ENCODE measurements at places on chromosomes 3 and 15.

DNA sequence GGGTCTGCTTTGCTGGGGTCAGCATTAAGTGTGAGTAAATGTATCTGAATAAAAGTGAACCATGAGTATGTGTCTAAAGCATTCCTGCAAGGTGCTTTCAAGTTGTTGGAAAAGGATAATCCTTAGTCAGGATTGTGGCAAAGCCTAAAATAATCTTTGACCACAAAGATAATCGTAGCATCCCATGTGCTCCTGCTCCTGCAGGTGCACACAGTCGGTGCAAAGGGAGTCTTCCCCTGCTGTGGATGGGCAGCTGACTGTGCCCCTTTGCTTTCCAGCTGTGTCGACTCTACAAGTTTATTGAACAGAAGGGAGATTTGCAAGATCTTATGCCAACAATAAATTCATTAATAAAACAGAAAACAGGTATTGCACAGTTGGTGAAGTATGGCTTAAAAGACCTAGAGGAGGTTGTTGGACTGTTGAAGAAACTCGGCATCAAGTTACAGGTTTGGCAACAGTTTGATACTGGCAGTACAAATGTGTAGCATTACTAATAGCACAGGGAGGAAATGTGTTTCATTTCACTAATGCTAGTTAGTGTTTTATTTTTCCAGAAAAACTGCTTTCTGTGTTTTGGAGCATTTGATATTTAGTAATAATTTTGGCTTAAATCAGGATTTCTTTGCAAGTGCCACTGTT lies 22.6 kb downstream of the SRP14 start:
- DNase-seq: peak; percentile 78

GRCh38 chr15:91413142-91413541 lies 313.1 kb downstream of the SV2B start:
- DNase-seq: no peak

GRCh38 chr3:127480196-127480954 lies 110.2 kb downstream of the TPRA1 start:
- no peak for DNase-seq

DNA sequence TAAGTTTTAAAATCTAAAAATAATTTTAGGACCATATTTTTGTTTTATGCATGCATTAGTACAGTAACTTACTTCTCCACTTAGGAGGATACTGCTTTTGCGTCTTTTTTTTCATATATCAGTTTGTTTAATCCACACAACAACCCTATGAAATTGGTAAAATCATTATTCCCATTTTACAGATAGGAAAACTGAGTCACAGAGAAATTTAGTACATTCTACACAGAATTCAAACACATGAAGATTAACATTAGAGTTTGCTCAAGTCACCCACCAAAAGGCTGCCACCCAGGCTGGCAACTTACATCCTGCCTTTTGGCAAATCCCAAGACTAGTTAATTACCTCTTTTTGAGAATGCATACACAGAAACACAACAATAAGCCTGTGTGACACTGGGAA lies 28.7 kb downstream of the TNIK start:
- DNase-seq: no peak

DNA sequence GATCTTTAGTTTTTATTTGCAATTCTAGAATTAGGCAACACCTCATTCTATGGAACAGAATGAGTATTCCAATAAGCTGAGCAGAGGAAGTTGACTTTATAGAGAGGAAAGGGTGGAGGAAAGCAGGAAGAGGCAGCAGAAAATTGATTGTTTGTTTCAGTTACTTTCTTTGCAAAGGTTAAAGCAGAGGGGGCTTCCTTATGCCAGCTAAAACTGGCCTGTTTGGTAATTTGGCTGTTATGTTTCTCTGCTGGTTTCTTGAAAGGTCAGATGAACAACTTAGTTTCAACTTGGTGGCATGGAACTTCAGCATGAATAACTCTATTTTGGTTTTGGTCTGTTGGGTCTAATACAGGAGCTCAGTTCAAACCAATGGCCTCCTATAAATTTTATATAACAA lies 190.9 kb upstream of the IL12A start:
- no peak for DNase-seq

DNA sequence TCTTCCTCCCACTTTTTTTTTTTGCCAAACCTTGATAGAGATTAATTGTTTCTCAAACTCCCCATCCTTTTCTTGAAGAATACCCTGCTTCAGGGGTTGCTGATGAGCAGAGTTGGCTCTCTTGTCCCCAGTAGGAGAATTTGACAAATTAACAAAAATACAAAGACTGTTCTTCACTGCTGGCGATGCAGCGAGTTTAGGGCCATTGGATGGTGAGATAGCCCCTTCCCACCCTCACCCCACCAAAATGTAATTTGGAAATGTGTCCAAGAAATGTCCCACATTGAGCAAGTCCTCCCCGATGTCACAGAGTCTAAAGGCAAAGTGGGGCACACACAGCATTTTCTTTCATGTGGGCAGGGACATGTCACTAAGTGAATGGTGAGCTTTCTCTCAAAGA lies 136.0 kb upstream of the RARB start:
- DNase-seq: no peak

DNA sequence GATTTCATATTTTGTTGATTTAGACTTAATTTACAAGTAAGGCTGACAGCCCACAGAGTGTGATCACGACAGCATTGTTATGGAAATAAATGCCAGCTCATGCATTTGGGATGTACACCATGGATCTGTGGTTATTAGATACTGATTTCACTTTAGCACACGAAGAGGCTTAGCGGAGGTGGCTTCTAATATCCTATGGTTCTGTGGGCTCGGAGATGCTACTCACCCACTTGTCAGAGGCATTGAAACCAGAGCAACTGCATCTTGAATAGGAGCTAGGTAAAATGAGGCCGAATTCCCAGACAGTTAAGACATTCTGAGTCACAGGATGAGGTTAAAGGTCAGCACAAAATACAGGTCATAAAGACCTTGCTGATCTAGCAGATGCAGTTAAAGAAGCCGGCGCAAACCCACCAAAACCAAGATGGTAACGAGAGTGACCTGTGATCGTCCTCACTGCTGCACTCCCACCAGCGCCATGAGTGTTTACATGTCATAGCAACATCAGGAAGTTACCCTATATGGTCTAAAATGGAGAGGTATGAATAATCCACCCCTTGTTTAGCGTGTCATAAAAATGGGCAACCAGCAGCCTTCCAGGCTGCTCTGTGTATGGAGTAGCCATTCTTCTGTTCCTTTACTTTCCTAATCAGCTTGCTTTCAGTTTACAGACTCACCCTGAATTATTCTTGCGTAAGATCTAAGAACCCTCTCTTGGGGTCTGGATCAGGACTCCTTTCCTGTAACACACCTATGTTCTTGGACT lies 117.5 kb downstream of the PGPEP1L start:
- DNase-seq: peak; percentile 93

DNA sequence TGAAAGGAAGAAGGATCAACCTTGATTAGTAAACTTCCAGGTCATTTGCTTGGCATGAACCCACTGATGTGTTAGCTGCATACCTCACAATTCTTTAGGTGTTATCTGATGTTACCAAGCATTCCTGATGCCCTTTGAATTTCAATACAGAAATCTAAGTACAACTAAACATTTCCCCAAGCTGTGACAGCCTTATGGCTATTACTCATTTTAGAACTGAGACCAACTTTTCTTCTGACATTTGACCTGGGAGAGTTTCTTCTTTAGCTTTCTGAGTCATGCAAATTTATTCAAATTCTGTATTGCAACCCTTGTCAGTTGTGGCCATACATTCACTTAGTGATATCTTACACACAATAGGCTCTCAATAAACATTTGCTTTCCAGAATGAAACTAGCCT lies 124.3 kb downstream of the TIGIT start:
- DNase-seq: peak; percentile 55

DNA sequence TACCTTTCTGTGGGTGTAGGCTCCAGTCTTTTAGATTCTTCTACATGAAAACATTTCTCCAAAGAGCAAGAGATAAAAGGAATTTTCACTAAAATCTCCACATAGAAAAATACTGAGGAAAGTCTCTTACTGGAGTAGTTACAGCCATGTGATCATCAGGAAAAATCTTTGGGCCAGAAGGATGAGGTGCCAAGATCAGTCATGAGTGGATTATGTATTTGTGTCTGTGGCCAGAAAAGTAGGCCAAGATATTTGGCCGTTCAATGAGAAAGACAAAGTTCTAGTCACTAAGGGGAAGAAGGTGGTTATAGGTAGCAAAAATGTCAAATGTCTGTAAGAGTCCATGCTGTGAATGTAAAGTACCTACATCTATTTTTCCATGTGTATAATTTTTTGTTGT lies 339.3 kb downstream of the NSUN3 start:
- no peak for DNase-seq

GRCh38 chr15:93070551-93071296 lies 18.3 kb downstream of the RGMA start:
- DNase-seq: no peak

GRCh38 chr3:71713041-71713440 lies 12.2 kb downstream of the EIF4E3 start:
- DNase-seq: no peak

DNA sequence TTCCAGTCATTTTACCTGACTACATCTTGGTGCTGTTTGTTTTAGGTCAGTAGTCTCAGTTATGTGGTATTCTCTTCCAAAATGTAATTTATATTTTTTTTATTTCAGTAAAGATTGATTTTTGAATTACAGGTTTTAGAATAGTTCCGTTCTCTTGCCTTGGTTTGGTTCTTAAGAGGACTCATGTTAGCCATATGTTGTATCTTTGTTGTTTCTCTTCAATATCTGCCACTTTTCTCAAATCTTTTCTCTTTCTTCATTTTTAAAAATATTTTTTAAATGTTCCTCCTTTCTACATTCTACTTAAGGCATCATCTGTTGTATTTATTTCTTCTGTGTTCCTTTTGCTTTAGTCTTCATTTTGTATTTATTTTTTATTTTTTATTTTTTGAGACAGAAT lies 5.6 kb upstream of the UBL7 start:
- no peak for DNase-seq

- no peak for DNase-seq
Measured at GRCh38 chr3:140760324-140761075, 82.6 kb downstream of the TRIM42 start.
